Thoracic aorta (tissue), 2 donors: ENCODE measurements at places on chromosomes 5 and 9.

- peaks cover 30% of the 10 kb centered on the region for H3K4me1 ChIP-seq
- no peak overlapping the region for H3K27ac ChIP-seq
- no peaks in the 10 kb centered on the region for H3K36me3 ChIP-seq
Measured at GRCh38 chr9:35074791-35075190, 2.4 kb upstream of the VCP start.

DNA sequence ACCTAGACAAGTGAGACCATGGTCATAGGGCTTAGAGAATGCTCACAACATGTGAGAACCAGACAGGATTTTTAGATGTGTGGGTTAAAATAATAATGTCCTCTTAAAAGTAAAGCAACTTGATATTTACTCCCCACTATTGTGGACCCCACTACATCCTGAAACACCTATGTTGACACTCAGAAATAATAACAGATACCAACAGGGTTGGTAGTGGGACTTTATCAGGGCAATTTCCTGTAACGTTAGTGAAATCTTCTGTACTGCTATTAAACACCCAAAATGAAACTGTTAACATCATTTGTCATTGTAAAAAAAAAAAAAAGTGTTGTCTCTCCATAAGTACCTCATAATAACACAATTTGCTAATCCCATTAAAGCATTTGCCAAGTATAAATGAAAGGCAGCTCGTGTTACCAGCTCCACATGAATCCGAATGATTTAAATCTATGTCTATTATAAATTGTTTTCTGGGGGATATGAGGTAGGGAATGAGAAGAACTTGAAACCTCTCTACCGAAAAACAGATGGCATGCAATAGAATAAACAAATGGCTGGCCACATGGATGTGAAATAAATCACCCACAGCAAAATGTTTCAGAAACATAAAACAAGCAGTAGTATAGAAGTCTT lies 285.9 kb downstream of the ARHGEF28 start:
- DNase-seq = no peak
- no peaks in the 10 kb centered on the region for H3K27me3 ChIP-seq
- no peak overlapping the region for H3K27ac ChIP-seq
- H3K4me1 ChIP-seq = no peaks in the 10 kb centered on the region
- peaks cover 8% of the 10 kb centered on the region for H3K36me3 ChIP-seq

DNA sequence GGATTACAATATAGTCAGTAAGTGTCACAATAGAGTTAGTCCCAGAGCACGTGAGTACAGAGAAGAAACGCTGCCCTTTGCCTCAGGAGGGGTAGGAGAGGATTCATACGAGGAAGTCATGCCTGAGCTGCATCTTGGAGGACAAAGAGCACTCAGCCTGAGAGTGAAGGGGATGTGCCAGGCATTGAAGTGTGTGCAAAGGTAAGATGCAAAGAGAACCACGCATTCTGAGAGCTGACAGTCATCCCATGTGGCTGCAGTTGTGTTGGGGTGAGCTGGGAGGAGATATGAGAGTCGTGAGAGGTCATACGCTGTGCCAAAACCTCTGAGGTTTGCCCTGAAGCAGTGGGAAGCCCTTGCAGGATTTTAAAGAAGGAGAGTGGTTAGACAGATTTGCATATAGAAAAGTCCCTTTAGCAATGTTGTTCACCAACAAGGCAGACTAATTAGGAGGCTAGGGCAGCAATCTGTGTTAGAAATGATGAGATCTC lies 97.5 kb downstream of the PIP5K1B start:
- H3K36me3 ChIP-seq = no peaks in the 10 kb centered on the region
- DNase-seq = no peak
- no peak overlapping the region for H3K4me3 ChIP-seq
- H3K4me1 ChIP-seq = peaks cover 18% of the 10 kb centered on the region

DNA sequence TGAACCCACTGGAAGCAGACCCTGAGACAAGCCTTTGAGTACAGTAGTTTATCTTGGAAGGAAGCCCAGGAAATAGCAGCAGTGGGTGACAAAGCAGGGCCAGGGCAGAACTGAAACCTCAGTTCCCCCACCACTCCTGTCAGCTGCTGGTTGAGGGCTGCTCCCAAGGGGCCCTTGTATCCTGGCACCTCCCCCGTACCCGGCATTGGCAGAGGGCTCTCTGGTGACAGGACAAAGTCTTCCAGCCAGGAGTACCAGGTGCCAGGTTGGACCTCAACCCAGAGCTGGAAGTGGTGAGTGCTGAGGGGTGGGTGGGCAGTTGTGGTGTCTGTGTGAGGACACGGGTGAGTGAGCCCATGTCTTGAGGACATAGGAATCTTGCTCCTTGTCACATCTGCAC lies 123.3 kb downstream of the PHF2 start:
- H3K27me3 ChIP-seq = no peaks in the 10 kb centered on the region
- H3K27ac ChIP-seq = no peak overlapping the region
- no peak overlapping the region for H3K4me3 ChIP-seq
- DNase-seq = no peak
- H3K36me3 ChIP-seq = no peaks in the 10 kb centered on the region

DNA sequence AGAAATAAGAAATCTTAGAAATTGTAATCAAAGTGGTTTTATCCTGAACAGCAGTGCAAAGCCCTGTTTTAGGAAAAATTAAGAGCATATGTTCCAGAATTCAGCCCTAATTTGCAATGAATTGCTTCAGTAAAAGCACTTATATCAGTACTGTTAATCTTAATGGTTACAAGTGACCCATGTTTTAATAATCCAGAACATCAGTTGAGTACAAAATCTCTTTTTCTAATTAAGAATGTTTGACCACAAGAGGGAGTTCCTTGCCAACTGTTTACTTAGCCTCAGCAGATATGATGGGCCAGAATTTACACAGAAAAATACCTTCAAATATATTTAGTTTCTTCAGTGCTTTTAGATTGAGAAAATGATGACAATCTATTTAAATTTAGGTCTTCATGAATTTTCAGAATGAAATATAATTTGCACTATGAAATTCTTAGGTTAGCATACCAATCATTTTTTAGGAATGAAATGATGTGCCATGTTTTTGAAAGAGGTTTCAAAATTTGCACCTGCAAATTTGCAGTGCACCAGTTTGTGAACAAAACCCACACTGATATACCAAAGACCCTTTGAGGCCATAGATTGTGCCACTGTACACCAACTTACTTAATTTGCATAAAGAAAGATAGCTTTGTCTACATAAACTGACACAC lies 926.3 kb upstream of the ARRDC3 start:
- no peak overlapping the region for H3K27ac ChIP-seq
- H3K36me3 ChIP-seq = no peaks in the 10 kb centered on the region
- H3K27me3 ChIP-seq = no peaks in the 10 kb centered on the region
- no peak overlapping the region for H3K4me3 ChIP-seq
- H3K4me1 ChIP-seq = no peaks in the 10 kb centered on the region

DNA sequence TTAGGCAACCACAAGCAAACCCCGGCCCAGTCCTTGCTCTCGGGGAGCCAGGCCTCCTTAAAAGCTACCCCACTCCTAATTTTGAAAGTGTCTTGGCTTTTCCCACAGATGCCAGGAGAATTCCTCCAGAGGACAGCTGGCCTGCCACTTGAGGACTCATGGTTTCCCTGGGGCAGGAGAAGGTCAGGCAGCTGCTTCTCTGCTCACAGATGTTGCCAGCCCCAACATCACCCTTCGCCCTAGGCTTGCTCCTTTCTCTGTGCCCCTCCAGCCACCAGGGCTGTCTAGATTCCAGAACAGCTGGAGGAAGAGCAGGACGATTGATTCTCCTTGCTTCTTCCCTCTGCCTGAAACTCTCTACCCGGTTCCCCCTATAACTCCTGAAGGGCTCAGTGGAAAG lies 8.5 kb downstream of the GGTA1 start:
- H3K27me3 ChIP-seq = no peaks in the 10 kb centered on the region
- peaks cover 2% of the 10 kb centered on the region for H3K36me3 ChIP-seq
- no peak for DNase-seq
- no peak overlapping the region for H3K4me3 ChIP-seq

DNA sequence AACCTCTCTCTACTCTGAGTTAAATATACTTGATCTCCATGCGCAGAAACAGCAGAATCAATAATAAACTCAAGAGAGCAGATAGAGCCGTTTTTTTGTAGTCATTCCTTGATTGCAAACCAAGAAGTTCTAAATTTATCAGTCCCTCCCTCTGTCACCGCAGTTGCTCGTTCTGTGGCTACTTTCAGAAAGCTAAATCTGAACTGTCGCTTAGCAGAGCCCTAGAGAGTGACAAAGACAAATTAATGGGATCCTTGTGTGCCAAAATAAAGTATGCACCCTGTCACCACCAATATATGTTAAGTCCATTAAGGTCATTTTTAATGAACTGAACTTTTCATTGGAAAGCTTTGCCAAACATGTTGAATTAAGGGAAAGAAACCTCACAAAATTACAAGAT lies 218.3 kb downstream of the ADAMTSL1 start:
- H3K36me3 ChIP-seq = peaks cover 3% of the 10 kb centered on the region
- H3K4me1 ChIP-seq = peaks cover 4% of the 10 kb centered on the region
- no peaks in the 10 kb centered on the region for H3K27me3 ChIP-seq
- peak overlapping the region; percentile 36 for H3K4me3 ChIP-seq

GRCh38 chr5:154782812-154783592 lies 27.8 kb downstream of the LARP1 start:
- H3K27ac ChIP-seq = peak overlapping the region; percentile 8
- no peak overlapping the region for H3K4me3 ChIP-seq
- H3K4me1 ChIP-seq = peaks cover 95% of the 10 kb centered on the region
- H3K27me3 ChIP-seq = no peaks in the 10 kb centered on the region
- H3K36me3 ChIP-seq = no peaks in the 10 kb centered on the region
- no peak for DNase-seq

DNA sequence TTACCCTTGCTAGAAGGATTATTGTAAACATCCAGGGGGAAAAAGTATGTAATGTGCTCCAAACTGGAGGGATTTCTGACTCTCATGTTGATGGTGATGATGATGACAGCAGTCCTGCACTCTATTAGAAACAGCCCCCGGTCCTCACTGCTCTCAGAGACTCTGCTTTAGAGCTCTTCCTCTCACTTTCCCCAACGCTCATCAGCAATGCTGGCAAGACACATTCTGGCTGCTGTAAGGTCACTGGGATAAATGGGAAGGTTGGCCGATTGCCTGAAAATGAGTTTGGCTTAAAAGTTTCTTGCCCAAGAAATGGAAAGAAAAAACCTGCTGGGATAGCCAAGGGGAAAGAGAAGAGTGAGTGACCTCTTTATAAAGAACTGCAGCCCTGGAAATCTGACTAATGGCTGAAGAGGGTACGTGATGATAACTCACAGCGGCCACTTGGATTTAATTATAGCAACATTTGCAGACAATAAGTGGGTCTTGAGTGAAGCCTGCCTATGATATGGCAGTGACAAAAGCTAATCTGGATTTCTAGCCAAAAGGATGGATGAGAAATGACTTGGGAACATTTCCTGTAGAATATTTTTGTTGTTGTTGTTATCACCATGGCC lies 235.8 kb downstream of the TMEM38B start:
- no peaks in the 10 kb centered on the region for H3K36me3 ChIP-seq
- DNase-seq = no peak
- no peaks in the 10 kb centered on the region for H3K27me3 ChIP-seq
- H3K27ac ChIP-seq = no peak overlapping the region
- H3K4me3 ChIP-seq = no peak overlapping the region

GRCh38 chr9:121324755-121325154 lies 45.3 kb downstream of the STOM start:
- DNase-seq = no peak
- H3K27me3 ChIP-seq = no peaks in the 10 kb centered on the region
- peaks cover 63% of the 10 kb centered on the region for H3K36me3 ChIP-seq
- peaks cover 28% of the 10 kb centered on the region for H3K4me1 ChIP-seq
- H3K4me3 ChIP-seq = no peak overlapping the region

GRCh38 chr5:40165106-40165788 lies 514.5 kb upstream of the PTGER4 start:
- H3K36me3 ChIP-seq = no peaks in the 10 kb centered on the region
- H3K27ac ChIP-seq = no peak overlapping the region
- H3K4me1 ChIP-seq = no peaks in the 10 kb centered on the region
- H3K4me3 ChIP-seq = no peak overlapping the region
- no peak for DNase-seq

DNA sequence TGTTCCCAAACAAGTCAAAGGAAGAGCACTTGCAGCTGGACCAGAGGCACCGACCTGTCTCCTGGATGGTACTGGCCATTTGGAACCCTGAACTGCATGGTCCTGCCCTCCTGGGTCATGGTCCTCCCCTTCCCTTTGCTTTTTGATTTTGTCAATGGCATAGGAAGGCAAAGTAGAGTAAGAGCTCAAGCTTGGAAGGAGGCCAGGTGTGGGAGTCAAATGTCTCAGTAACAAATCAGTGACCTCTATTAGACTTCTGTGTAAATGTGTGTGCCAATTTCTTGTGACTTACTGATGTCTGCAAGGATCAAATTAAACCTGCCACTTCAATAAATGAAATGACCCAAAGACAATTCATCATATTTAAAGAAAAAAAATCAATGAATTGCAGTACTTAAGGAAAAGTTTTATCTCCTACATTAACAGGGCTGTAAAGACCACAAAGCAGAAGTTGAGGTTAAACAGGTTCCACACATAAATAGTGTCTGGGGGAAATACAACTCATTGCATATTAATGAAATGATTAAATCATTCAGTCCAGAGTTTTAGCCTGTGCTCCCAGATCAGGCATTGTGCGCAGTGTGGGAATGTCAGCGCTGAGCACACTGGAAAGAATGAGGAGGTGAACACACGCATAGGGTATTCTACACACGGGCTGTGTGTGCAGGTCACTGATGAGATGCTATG lies 32.7 kb downstream of the OSMR start:
- H3K4me1 ChIP-seq = no peaks in the 10 kb centered on the region
- H3K4me3 ChIP-seq = no peak overlapping the region
- peaks cover 34% of the 10 kb centered on the region for H3K36me3 ChIP-seq
- H3K27me3 ChIP-seq = no peaks in the 10 kb centered on the region
- H3K27ac ChIP-seq = no peak overlapping the region

GRCh38 chr9:35495984-35496383 lies 6.1 kb downstream of the RUSC2 start:
- no peak overlapping the region for H3K4me3 ChIP-seq
- H3K27ac ChIP-seq = peak overlapping the region; percentile 21
- no peaks in the 10 kb centered on the region for H3K27me3 ChIP-seq
- peaks cover 57% of the 10 kb centered on the region for H3K4me1 ChIP-seq
- no peak for DNase-seq

DNA sequence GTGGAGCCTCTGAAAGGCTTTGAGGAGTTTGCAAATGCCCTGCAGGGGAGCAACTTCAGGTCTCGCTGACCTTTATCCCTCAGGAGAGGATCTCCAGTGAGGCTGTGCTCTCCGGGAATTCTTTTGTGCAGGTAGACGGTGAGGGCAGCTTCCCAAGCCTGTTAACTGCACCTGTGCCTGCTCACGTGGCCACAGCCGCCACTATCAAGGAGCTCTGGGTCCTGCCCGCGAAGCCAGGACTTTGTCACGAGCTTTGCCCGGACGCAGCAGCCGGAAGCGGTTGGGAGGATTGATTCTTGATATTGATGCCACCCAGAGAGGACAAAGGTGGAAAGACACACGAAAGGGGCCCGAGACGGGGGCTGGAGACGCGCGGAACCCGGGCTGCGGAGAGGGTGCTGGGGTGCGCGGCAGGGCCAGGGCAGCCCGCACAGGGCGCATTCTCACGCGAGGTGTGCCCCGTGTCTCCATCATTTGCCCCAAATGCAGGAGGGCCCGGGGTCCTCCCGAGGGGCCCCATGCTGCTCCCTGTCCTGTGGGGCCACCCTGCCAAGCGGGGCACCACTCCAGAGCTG lies 18.2 kb downstream of the SLC9A3 start:
- no peak for DNase-seq
- no peaks in the 10 kb centered on the region for H3K36me3 ChIP-seq
- no peak overlapping the region for H3K4me3 ChIP-seq
